Muscle of leg (tissue), 16 donors: ENCODE measurements at places on chromosomes 4 and X.

DNA sequence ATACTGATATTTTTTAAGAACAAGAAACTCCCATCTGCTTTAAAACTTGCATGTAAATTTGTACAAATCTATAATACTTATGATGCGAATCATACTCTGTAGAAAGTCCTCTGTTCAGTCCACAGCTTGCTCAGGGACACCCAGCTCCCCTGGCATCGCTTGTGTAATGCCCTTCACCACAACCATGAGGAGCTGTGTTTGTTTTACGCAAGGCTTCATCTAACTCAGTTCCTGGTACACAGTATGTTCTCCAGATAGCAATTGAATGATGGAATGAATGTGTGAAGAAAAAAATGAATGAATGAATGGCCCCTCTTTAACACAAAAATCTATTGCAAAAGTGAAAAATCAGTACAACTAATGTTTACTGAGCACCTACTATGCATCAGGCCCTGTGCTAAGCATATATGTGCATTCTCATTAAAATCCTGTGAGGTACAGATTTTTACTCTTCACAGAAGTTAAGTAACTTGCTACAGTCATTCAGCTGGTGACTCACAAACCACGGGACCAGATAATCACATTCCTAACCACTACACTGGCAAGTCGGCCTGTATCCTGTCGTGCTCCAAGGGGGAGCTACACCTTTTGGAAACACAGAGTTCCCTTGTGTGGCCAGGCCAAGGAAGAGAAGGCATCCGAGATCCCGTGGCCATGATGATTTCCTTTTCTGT, 58.7 kb upstream of the KDR start:
- DNase-seq = no peak

GRCh38 chr4:140935254-140935653, 179.1 kb upstream of the TBC1D9 start:
- peak; percentile 75 for DNase-seq

GRCh38 chrX:68826113-68826980, 2.5 kb upstream of the EFNB1 start:
- DNase-seq = no peak

- no peak for DNase-seq
These were observed 25.4 kb downstream of the MBNL3 start for GRCh38 chrX:132463411-132463810.

GRCh38 chrX:1444561-1445500, 7.9 kb downstream of the ASMTL start:
- no peak for DNase-seq

DNA sequence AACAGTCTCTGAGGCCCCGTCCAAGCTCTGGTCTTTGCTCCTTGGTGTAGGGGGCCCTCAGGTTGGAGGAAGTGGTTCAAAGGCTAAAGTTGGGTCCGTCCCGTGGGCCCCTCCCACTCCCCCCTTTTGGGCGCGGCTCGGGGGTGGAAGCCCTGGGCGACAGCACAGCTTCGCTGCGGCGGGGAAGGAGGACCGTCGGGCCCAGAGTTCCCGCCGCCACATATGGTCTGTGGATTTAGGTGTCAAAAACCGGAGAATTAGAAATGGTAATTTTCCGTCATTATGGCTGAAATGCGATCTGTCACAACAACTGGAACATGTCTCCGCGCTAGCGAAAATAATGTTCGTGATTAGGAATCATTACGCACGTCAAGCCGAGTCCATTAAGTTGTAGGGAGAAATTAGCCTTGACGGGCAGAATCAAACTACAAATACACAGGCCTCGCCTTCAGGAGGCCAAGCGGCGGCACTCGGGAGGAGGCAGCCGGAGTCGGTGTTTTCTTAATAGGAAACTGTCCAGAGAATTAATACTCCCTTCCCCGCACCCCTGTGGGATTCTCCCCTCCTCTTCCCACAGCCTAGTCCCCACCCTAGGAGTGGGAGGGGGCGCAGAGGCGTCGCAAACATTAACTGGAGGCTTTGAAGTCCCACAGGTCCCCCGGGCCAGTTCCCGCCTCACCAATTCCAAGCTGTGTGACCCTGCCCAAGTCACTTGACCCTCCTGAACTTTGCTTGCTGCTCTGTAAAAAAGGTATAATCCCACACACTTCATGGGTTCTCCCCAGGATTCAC, 15.0 kb downstream of the NKX3-2 start:
- DNase-seq = no peak

- peak; percentile 82 for DNase-seq
These were observed 17.7 kb upstream of the PPEF2 start for GRCh38 chr4:75919920-75920319.

GRCh38 chr4:109511414-109511813, 48.6 kb upstream of the MCUB start:
- no peak for DNase-seq

DNA sequence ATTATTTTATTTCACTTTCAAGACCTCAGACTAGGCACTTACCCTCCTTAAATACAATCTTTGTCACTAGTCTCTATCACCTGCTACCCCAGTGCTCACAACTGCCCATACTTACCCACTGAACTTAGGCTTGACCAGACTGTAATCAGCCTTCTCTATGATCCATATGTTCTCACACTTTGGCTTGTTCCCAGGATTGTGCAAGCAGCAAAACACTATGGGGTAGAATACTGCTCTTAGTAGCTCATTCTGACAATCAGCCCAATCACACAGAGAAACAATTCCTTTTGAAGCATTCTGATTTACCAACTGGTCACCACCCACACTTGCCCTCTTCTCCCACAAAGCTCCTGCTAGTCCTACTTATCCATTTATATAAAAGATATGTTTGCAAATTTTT, 878.3 kb downstream of the FSTL5 start:
- peak; percentile 0 for DNase-seq

DNA sequence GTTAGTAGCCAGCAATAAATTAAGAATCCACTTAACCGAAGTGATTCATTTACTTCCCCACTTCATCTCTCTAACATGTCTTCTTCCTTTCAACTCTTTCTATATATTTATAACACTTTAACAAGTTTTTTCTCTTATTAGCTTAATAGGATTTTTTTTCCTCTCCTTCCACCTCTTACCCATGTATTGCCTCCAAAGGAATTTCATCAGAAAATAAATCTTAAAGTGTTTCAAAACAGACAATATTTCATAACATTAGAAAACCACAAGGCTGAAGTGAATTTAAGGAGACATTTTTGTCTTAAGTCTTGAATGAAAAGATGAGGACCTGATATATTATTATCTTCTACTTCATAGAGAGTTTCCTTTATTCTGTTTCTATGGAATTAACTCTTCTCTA, 101.5 kb downstream of the PDGFC start:
- DNase-seq = no peak

GRCh38 chr4:39596971-39597370, 41.7 kb downstream of the SMIM14 start:
- DNase-seq = no peak

GRCh38 chrX:118272242-118272641, 73.7 kb upstream of the WDR44 start:
- DNase-seq = no peak

GRCh38 chr4:77797239-77797638, 21.9 kb downstream of the CNOT6L start:
- DNase-seq = no peak

DNA sequence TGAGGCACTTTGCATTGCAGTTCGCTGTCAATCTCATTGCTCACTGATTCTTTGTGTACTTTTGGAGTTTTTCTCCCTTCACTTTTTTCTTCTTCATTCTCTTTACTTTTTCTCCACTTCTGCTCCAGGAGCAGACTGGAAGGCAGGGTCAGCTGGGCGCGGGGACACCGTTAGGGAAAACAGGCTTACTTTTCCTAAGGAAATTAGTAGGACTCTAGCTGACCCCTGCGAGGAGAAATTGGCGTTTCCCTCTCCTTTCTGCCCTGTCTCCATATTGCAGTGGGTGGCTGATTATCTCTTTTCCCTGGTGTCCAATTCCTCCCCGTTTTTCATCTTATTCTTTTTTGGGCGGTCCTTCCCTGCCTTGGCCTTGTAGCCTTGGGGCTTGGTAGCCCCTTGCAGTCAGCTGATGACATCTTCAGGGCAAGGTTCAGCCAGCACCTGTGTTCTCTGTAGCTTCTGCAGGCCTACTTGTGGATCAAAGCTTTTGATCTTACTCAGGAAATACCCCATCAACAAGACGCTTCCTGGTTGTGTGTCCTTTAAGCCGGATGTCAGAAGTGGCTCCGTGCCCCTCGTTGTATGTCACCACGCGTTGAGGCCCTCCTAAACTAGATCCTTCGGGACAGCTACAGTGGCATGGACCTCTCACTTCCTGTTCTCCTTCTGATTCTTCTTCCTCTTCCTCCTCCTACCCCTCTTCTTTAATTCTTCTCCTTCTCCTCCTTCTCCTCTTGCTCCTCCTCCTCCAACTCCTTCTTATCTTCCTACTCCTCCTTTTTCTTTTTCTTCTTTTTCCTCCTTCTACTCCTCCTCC, 36.1 kb downstream of the NBDY start:
- no peak for DNase-seq

- DNase-seq = peak; percentile 80
These were observed 32.9 kb downstream of the HTT-AS start for GRCh38 chr4:3041192-3042142.

DNA sequence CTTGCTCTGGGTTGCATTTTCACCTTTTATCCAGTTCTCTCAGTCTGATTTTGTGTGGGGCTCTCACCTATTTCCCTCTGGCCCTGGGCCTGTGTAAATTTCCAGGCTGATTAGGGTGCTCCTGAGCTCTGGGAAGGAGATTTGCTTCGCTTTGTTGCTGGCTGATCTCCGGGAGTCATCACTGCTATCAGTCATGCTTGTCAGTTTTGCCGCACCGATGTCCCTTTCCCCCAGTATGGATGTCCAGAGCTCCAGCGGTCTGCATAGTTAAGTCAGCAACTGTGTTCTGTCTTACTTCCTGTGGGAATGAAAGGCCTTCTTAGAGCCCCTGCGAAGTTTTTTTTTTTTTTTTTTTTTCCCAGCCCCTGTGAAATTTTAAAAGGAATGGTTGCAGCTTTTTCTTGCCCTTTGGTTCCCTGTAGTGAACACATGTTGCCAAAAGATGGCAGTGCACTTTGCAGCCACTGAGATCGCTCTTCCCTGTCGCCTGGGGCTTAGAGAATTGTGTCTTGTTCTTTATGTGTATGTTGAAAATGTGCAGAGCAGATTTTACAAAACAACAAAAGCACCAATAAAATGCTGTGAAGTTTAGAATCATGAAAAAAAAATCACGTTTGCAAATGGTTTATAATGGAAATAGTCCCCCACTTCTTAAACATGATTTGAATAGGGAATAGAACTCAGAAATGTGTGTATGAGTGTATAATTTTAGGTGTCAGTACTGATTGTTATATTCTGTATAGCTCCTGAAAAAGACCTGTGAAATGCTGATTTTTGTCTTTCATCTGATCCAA, 109.1 kb upstream of the SLC4A4 start:
- DNase-seq = peak; percentile 76

GRCh38 chrX:128759745-128760144, 707.5 kb upstream of the ACTRT1 start:
- no peak for DNase-seq

DNA sequence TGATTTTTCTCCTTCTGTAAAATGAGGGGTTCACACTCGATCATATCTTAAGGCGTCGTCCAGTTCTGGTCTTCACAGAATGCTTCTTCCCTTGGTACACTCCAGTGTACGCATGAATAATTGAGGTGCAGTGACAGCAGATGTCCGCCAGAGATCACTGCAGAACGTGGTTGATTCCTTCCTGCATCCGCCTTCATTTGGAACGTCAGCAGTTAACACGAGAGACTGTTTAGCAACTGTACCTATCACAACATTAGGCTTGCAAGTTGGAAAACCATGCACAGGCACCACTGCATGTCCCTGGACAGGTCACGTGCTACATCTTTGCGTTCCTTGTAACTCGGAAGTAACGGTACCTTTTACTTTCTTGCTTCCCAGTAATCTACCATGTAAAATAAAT, 66.0 kb upstream of the GEMIN8 start:
- peak; percentile 65 for DNase-seq

GRCh38 chr4:2337131-2337723, 75.3 kb upstream of the MXD4 start:
- no peak for DNase-seq

GRCh38 chr4:123939621-123940020, 543.0 kb downstream of the SPRY1 start:
- peak; percentile 79 for DNase-seq

- peak; percentile 65 for DNase-seq
These were observed 19.7 kb downstream of the TRIM2 start for GRCh38 chr4:153223930-153224329.

DNA sequence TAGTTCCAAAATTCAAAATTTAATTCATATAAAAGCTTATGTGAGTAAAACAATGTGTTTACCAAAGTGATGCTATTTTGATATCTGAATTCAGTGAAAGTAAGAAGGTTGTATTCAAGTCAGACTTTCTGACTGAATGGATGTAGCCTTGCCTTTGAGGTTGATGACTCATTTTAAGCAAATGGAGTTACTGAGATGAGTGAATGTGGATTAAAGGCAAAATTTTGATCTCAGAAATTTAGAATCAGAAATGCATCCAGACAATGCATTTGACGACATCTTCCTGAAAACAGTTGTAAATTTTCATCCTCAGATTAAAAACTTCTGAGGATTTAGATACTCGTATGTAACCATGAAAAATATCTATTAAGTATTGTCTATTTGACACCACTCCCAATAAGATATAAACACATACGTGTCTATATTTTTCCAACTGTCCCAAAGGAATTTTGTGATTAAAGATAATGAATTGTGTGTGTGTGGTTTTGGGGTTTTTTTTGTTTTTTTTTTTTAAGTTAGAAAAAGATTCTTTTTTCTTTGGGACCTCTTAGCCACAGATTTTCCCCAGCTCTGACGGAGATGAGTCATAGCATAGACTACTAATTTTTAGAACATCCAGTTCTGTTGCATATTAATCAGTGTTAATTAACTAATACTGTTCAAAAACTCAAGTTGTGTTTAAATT, 34.4 kb downstream of the NFKB1 start:
- DNase-seq = no peak

GRCh38 chr4:40511036-40511614, 118.5 kb downstream of the RBM47 start:
- no peak for DNase-seq
